ENCODE measurements at places on chromosomes 4 and X. TPM values are rescaled to one million over a fixed set of nuclear protein-coding genes. Genes with fewer than 3 reads are reported as not detected.
A peak's percentile ranks its signal among the peaks of the same experiment; 100 is the strongest.

- no peak for DNase-seq
Measured at GRCh38 chr4:27635936-27636913, 775.6 kb downstream of the STIM2 start.

Gene RXFP1
- total RNA-seq = 0.35 TPM

Gene GALNTL6
- not detected for total RNA-seq

DNA sequence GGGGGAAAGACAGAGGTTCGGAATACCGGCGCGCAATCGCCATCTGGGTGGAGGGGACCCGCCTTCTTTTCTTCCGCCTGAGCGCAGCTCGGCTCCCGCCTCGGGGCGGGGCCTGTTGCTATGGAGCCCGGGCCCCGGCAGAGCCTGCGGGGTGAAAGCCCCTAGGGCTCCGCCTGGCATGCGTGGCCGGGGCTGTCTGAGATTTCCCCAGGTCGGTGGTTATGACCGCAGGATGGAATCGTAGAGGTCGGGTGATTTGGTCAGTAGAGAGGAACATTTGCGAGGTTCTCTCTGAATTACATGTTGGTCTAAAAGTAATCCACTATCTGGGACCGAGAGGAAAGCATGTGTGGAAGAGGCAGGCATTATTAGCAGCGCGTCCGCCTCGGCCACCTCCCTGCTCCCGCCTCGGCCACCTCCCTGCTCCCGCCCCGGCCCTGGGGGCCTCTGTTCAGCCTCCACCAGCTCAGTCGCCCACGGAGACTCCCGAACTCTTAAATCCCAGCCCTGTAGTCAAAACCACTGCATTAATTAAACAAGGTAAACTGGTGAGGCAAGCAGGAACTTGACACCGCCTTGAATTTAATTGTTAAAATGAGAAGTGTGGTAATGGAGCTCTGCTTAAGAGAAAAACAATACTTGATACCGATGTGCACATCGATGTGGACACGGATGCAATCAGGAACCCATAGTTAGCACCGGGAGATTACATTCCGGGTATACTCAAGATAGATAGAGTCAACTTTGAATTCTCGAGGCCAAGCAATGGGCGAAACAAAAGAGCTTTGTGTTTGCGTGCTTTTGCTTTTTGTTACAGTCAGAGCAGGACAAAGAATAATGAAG, 45.2 kb downstream of the TRIM2 start:
- DNase-seq = peak; percentile 87

DNA sequence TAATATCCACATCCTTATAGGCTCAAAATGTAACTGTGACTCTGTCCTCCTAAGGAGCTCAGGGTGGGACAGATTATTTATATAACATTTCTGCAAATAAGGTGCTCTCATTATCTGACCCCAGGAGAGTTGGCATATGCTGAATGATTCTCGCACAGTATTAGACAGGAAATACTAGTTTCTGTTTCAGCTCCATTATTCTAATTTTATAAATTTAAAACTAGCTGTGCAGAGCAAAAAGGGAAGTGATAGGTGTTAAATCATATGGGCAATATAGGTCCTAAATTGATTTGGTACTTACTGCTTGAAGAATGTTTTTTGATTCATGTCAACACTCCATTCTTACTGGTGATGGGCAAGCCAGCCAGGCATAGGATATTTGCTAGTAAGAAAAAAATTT, 141.5 kb downstream of the GLRA2 start:
- DNase-seq = no peak

Gene TLR2
- 17.9 TPM for total RNA-seq

DNA sequence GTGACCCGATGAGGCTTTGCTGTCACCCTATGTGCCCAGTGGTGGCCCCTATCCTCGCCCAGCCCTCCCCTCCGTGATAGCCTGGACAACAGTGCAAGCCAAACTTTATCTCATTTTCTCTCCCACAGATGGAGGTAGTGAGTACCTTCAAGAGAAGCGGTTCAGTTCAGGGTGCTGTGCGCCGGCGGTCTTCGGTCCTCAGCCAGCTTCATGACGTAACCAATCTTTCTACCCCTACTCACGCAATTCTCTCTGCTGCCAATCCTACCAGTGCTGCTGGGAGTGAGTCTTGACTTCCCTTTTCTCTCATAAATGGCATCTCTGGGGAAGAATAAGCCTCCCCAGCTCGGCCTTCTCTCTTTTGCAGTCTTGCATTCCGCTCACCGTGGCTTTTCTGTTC, 29.5 kb downstream of the CCNQ start:
- DNase-seq = no peak

Gene HSFX2
- not detected for total RNA-seq

- DNase-seq = no peak
Measured at GRCh38 chr4:38468339-38468866, 195.6 kb upstream of the KLF3 start.

Gene UGT2B10
- 0.17 TPM for total RNA-seq

DNA sequence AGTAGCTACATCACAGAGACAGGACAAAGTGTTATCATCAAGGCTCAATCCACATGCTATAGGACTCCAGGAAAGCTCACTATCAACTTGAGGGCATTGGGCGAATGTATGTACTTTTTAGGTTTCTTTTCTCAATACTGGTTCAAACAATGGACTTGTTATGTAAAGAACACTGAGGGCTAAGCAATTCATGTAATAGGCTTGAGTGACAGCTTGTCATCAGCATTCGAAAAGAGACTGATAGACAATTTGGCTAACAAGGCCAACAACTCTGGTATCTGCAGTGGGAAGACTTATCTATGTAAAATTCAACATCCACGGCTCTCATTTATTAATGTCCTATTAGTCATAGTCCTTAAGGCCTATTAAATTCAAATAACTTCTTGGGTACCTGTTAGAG, 141.1 kb downstream of the NPNT start:
- no peak for DNase-seq

Gene RHOH
- total RNA-seq = 1.6 TPM

Gene TCEAL6
- 1.6 TPM for total RNA-seq

Gene ADH5
- total RNA-seq = 224 TPM

Gene CCDC158
- total RNA-seq = not detected

DNA sequence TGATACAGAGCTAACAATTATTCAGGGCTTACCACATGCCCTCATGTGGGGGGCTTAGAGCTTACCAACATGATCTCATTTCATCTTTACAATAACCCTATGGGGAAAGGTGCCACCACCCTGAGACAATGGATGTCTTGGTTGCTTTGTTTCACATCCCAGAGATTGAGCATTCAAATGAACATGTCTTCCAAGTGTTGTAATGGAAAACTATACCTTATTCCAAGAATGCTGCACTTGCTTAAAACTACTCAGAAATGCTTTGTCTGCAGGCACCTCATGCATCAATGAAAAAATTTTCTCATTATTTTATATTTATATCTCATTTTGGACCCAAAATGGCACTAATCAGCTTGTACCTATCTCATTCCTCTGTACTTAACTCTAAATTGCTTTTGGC, 34.6 kb downstream of the BCLAF3 start:
- no peak for DNase-seq

DNA sequence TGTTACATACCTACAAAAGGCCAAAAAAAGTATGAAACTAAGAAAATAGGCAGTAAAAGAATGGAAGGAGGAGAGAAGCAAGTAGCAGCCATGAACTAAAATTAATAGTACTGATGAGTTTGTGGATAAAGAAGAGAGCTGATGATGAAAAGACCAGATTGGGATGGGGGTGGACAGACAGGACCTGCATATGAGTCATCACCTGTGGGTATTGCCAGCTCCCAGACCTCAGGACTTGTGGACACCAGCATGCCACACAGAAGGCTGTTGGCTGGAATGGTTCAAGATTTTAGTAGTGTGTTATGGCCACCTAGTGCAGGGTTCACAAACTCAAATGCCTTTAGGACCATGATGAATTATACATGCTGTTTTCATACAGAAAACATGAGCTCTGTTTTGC, 58.9 kb downstream of the ARX start:
- no peak for DNase-seq

DNA sequence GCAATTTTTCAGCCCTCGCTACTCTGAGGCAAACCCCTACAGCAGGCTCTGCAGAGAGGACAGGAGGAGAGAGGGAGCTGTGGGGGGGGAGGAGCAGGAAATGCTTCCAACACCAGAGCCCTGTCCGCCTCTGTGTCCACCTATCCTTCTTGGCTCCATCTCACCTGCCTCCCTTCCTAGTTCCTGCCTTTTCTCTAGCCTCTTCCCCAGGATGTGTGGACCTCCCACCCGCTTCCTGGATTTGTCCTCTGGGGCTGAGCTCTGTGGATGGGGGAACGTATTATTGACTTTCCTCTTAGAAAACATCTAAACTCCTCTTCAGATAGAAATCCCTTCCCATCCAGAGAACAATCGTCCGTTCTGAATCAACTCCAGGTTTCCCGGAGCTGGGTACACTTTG, 14.4 kb downstream of the ASMT start:
- DNase-seq = no peak

DNA sequence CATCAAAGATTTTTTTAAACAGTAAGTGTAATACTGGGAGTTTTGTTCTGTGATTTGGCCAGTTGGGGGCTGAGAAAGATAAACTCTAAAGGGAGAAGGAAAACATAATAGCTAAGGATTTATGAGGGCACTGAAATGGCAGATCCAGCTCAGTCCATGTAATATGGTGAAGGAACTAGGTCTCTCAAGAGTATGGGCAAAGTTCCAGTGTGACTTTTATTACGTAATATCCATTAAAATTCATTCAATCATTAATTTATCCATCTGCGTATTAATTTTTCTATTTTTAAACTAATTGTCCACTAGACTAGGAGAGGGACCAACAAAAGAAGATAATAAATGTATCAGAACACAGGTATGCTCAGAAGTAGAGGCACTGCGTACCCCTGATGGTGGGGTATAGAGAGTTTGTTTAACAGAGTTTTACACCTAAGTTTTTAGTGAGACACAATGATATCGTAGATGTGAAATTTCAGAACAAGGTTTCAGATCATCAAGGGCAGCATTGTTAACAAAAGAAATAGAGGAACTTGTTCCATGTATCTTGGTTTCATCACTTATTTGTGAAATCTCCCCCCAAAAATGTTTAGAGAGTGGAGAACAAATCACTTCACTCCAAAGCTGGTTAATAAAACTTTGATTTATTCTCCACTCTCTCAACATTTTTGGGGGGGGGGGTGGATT, 351.1 kb downstream of the GRXCR1 start:
- DNase-seq = no peak

Gene FSTL5
- not detected for total RNA-seq

Gene ENPP6
- total RNA-seq = 1.7 TPM

DNA sequence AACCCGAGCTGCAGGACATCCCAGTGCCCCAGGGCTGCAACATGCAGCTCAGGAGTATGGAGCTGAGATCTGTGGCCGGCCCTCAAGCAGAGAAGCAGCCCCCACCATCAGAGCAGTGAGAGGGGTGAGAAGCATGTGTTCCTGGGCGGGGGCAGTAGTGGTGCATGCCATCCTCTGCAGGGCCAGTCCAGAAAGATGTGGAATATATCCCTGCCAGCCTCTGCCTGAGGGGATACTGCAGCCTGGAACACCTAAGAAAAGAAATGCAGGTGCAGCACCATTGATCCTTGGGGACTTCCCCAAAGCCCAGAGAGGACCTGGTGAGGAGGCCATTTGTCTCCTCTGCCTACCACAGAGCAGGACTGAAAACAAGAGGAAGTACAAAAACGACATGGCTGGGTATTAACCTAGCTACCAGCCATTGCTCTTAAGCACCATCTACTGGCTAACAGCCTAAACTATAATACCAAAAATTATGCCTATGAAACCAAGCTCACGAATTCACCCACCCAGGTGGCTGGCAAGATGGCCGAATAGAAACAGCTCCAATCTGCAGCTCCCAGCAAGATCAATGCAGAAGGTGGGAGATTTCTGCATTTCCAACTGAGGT, 158.8 kb downstream of the ADGRA3 start:
- DNase-seq = no peak

Gene MAOB
- 57.2 TPM for total RNA-seq

GRCh38 chr4:108010167-108010566, 20.5 kb downstream of the HADH start:
- DNase-seq = no peak

Gene NEIL3
- 0.27 TPM for total RNA-seq

- no peak for DNase-seq
Measured at GRCh38 chr4:186118582-186118981, 14.1 kb downstream of the FAM149A start.

DNA sequence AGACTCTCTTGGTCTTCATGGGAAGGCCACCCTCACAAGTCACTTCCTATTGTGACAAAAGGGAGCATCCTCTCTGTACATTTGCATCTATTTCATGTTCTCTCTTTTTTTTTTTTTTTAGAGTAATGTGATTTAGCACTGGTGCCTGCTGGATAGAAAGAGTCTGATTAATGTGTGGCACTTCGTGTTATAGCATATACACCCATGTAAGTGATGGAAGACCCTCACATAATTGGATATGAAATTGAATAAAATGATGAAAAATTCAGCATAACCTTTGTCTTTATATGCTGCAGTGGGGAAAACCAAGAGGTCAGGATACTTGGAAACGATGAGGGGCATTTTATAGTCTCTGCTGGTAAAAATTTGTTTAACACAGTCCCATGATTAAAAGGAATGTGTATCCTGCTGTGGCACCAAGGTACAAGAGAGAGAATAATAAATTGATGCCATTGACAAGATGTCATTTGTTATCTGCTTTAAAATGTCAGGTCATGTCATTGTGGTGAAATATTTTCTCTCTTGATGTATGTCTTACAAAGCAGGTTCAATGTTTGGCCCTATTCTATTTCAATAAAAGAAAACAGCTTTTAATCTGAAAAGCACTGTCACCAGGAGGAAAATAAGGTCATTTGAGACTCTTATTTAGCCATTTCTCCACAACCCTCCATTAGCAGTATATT, 1115.4 kb downstream of the STPG2 start:
- no peak for DNase-seq

DNA sequence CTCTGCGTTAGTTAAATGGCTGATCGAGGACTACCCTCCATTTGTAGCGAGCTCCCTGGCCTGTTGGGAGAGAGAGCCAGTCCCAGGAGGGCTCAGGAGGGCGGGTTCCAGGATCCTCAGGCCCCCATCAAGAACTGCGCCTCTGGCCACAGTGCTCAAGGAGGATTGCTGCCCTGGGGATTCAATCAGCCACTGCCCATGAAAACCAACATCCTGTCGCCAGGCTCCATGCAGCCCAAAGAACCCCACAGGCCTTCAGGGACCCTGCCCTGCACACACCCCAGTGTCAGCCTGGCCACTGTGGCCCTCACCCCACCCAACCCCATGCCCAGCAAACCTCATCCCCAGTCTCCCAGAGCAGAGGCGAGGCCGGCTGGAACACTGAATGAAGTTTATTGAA, 4.3 kb downstream of the PNMA6F start:
- no peak for DNase-seq

- DNase-seq = no peak
Measured at GRCh38 chr4:99634742-99635360, 22.8 kb downstream of the C4orf54 start.

DNA sequence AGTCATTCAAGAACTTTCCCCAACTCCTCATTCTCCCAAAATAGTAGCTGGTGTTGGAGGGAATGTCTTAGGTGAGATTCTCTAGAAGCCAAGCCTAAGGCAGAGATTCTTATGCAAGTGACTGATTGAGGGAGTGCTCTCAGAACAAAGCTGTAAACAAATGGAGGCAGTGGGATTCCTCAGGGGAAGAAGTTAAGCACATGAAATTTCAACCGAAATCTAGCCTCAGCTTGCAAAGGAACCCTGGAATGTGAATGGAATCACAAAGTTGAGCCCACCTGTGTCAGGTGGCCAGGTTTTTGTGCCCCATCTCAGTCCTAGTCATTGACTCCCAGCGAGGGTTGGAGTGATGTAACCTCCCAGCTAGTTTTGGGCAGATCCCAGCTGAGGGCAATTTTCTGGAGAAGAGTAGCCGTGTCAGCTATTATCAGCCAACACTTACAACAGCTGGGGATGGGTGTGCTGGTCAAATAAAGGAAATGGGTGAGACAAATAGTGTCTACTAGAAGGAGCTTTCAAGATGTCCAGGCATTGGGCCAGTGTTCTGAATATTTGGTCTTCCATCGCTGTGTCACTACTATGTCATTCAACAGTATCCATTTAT, 29.7 kb upstream of the FGF2 start:
- DNase-seq = no peak

All from ovary (tissue), 10 donors.